Effector CD8-positive, alpha-beta T cell (primary cell): ENCODE measurements at places on chromosomes 4 and X.

DNA sequence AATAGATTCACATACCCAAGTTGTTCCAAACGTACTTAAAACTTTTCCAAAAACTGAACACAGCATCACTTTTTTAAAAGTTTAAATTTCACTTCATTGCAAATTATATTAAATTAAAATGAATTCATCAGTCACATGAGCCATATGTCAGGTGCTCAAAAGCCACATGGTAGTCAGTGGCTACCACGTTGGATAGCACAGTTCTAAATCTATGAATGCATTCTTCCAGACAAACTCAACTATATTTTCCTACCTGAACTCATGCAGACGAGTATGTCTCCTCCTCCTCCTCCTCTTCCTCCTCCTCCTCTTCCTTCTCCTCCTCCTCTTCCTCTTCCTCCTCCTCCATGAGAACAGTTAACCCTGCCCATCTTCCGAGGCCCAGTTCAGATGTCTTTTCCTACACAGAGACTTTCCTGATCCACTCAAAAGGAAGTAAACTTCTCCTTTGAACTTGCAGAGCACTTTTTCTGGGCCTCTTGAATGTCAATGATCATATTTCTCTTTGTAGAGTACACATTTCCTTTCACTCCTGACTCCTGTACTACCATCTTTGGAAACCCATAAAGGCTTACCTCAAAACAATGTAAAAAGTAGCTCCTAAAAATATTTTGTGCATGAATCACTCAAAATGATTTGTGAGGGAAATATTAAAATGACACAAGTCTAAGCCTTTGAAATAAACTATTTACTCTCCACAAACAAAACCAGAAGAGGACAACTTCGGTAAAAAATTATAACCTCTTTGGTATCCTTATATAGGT lies 172.6 kb downstream of the AMELX start:
- DNase-seq, result no peak

DNA sequence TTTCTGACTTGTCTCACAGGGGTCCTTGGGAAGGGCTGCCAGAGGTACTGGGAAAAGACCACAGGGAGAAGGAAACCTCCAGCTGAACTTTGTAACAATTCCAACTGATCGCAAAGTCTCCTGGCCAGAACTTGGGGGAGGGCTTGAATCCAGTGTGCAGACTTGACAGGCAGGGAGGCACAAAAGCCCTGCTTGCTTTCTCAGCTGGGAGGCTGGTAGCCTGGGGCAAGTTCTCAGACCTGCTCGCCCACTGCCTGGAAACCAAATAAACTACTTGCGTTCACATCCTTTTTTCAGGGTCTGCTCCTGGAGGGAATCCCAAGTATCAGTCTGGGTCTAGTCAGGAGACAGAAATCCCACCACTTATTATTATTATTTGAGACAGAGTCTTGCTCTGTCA lies 48.0 kb upstream of the CASK start:
- no peak for DNase-seq

DNA sequence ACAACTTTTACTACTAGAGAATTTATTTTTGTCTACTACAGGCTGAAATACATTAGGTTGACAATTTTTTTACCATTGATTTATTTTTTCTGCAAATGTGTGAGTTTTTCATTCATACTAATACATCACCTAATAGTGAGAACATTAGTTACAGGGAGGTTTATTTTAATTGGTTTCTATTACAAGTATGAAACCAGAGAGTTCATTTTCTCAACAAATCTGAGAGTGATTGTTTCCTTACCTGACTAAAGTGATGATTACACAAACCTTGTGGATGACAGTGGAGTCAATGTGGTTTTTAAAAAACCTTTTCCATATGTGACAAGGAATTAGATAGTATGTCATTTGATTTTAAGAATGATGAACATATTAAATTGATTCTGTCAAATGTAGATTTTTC lies 227.4 kb downstream of the PALLD start:
- no peak for DNase-seq

- no peak for DNase-seq
These were observed 136.7 kb upstream of the PCDH18 start for GRCh38 chr4:137668885-137669545.

GRCh38 chrX:31181377-31182000 lies 109.6 kb upstream of the FTHL17 start:
- no peak for DNase-seq

- no peak for DNase-seq
These were observed 103.7 kb downstream of the CEP135 start for GRCh38 chr4:56052481-56052880.

GRCh38 chr4:102575369-102576129 lies 74.4 kb downstream of the NFKB1 start:
- no peak for DNase-seq

DNA sequence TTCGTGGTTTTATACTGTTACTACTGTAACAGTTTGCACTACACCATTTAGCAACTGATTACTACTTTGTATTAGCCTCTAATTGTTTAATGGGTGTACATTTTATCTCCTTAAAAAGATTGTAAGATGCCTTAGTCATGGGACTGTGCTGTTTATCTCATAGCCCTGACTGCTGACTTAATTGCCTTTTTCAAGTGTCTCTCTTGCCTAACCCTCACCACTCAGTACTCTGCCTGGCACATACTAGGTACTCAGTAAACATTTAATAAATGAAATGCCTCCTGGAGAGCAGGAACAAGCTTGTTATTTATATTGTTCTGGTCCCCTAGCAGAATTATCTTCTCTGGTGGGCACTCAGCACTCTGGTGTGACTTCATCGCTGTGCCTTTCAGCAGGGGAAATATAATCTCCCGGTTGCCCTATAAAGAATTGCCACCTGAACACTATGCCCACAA lies 1.7 kb upstream of the STIM2 start:
- no peak for DNase-seq

DNA sequence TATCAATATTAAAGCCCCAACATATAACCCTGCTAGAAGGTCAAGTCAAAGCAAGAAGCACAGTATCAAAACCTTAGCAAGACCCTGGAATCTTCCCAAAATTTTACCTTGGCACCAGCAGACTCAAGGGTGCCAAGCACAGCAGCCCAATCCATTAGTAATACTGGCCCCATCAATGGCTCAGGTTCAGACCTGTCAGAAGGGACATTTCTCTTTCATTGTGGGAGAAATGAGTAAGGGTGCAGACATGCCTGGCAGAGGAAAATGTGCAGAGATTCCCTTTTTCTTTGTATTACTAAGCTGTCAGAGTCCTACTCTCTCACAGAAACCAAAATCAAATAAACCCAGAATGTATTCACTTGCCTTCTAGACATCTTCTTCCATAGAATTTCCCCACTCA lies 203.9 kb downstream of the EVC2 start:
- no peak for DNase-seq

- DNase-seq, result no peak
These were observed 15.0 kb upstream of the OTUD4 start for GRCh38 chr4:145195167-145195952.

DNA sequence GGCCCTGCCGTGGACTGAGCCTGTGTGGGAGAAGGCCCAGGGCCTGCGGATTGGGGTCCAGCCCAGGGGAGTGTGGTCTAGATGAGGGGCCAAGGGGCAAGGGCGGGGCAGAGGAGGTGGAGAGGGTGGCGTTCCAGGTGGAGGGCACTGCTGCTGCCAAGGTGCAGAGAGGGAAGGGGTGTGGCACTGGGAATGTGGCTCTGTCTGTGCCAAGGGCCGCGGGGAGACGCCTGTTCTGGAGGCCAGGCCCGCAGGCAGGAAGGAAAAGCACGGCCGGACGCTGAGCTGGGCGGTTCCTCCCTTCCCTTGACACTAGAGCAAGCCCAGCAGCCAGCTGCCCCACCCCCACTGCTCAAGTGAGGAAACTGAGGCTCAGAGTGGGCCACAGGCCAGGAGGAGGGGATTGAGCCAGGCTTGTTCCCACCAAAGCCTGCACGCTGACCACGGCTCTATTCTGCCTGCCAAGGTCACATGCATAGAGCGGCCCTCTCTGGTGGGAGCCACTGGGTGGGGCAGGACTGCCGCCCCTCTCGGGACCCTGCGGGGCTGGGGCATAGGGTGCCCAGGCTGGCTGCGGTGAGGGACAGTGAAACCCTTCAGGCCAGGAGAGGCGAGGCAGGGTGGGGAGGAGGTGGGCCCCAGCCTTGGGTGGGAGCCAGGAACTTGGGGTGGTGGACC lies 13.0 kb downstream of the SH3BP2 start:
- DNase-seq, result no peak

- DNase-seq, result no peak
These were observed 806.8 kb downstream of the PCDH19 start for GRCh38 chrX:99603091-99603814.

DNA sequence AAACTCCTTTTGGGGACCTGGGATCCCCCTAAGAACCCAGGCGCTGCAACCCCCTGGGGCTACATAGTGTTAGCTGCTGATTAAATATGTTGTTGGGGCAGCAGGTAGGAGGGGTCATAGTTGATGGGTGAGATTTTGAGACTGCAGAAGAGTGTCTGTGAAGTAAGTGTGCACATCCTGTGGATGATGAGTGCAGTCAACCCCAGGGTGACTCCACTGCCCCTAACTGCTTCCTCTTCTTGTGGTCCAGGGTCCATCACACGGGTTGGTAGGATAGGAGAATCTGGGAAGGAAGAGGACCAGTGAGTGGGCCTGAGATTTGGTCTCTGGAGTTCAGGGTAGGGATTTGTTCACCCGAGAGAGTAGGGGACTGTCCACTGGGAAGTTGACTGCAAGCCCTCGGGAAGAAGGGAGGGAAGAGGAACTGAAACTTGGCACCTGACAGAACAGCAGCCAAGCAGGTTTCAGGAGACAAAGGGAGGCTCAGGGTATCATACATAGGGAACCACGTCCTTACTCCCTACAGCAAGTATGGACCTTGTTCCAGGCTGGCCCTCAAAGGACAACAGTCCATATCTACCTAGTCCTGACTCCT lies 8.5 kb downstream of the DLG3 start:
- no peak for DNase-seq

- no peak for DNase-seq
These were observed 382.4 kb downstream of the TRAM1L1 start for GRCh38 chr4:116702949-116703348.

DNA sequence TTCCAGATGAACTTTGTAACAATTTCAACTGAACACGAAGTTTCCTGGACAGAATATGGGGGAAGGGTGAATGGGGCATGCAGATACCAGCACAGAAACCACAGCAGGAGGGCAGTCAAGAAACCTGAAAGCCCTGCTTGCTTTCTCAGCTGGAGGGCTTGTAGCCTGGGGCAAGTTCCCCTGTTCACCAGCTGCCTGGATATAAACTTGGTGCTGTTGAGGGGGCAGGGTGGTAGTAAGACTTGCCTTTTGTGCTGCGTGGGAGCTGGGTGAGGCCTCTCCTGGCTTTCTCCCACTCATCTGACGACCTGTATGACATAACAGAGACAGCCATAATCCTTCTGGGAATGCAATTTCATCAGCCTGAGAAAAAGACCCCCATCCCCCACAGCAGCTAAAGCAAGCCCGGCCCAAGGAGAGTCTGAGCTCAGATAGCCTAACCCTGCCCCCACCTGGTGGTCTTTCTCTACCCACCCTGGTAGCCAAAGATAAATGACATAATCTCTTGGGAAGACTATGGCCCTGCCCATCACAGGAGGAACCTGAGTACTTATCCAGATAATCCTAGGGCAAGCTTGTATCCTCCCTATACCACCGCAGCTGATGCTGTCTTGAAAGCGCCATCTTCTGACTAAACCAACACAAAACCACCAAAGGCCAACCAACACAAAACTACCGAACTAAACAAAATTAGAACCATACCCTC lies 234.3 kb downstream of the LAS1L start:
- no peak for DNase-seq
